ENCODE measurements at places on chromosomes 6 and 20.

GRCh38 chr6:146292506-146292905 is 251.1 kb upstream of the RAB32 start:
- no peak for DNase-seq

DNA sequence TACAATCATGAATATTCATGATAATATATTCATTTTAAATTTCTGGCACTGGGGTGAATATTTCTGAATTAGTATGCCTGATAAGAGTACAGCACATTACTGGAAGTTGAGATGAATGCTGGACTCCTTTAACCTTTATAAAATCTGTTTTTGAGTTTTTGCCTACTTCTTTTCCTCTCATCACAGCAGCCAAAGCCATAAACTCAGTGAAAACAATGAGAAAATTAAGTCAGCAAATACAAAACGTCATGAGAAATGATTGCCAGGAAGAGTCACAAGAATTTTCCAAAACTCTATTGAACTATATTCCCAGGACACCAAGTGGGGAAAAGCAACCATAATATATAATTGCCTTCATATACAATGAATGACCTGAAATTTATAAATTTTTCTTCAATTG is 837.6 kb downstream of the TBC1D32 start:
- DNase-seq: no peak

GRCh38 chr6:157867155-157867559 is 44.1 kb downstream of the SNX9 start:
- DNase-seq: no peak

DNA sequence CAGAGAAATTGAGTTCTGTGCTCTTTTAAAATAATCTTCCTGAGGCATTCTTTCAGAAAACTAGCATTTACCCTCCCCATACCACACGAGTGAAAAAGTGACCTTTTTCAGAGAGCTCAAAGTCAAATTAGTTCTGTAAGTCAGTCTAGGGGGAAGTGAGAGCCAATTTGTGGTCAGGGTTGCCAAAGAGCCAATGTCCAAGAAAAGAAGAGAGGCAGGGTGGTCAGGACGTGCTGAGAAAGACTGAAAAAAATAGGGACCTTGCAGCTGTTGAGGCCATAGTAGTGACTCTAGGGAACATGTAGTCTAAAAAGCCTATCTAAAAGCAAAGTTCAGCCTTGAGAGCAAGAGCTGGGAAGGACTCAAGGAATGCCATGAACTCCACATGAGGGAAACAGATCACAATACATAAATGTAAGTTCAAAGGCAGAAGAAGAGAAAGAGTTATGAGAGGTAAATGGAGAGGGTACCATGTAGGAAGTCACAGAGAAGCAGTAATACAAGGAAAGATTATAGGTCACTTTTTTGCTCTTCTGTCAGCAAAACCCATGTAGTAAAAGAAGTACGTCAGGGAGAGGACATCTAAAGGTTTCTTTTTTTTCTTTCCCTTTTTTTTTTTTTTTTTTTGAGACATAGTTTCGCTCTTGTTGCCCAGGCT is 565.1 kb upstream of the FLRT3 start:
- DNase-seq: peak; percentile 29

DNA sequence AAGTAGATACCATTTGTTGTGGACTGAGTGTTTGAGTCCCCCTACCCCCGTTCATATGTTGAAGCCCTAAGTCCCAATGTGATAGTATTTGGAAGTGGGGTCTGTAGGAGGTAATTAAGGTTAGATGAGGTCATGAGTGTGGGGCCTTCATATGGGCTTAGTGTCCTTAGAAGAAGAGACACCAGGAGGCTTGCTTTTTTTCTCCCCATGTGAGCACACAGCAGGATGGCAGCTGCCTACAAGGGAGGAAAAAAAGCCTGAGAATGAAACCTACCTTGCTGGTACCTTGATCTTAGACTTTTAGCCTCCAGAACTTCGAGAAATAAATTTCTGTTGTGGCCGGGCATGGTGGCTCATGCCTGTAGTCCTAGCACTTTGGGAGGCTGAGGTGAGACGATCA is 67.9 kb upstream of the TULP4 start:
- DNase-seq: no peak

DNA sequence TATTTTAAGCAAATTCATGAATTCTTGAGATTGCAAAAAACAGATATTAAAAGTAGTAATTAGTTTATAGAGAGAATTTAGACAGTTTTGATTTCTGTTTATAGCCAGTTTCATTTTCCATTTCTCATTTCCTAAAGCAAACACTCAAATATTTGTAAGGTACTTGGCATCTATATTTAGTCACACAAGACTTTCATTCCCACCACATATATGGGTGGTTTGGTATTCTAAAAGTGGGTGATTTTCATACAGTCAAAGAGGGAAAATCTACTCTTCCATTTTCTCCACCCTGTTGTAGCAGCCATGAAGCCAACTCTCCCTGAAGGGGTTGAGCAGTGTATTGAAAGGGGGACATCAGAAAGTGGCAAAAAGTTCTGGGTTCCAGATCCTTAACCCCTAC is 181.1 kb upstream of the SUPT3H start:
- DNase-seq: peak; percentile 9

GRCh38 chr6:125742464-125743120 is 6.8 kb upstream of the HEY2 start:
- no peak for DNase-seq

- DNase-seq: no peak
These were observed 292.9 kb downstream of the PHACTR1 start for GRCh38 chr6:13009461-13009860.

DNA sequence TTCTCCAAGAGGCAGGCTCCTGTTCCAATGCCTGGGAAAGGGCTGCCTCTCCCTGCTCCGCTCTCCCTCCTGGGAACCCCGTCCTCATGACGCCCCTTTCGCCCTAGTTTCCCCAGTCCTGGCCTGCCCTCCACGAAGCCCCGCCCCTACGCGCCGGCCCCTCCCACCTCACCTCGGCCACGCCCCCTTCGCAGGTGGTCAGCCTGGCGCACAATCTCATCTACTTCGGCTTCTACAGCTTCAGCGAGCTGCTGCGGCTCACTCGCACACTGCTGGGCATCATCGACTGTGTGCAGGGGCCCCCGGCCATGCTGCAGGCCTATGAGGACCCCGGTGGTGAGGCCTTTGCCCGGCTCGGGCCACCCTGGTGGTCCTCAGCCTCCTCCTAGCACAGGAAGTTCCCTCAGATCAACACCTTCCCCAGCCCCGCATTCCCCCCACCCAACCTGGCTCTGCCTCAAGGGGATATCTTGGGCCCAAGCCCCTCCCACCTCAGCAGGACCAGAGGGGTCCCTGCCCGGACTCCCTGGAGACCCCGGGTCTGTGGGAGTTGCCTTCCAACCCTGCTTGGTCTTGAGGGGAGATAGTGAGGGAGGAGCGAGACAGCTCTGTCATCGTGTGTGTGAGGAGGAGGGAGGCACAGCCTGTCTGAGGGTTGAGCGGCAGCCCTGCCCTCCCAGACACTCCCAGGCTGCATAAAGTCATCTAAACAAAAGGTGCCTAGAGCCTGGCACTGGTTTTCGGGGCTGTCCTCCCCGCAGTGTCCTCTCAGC is 40.3 kb downstream of the UQCC2 start:
- no peak for DNase-seq

DNA sequence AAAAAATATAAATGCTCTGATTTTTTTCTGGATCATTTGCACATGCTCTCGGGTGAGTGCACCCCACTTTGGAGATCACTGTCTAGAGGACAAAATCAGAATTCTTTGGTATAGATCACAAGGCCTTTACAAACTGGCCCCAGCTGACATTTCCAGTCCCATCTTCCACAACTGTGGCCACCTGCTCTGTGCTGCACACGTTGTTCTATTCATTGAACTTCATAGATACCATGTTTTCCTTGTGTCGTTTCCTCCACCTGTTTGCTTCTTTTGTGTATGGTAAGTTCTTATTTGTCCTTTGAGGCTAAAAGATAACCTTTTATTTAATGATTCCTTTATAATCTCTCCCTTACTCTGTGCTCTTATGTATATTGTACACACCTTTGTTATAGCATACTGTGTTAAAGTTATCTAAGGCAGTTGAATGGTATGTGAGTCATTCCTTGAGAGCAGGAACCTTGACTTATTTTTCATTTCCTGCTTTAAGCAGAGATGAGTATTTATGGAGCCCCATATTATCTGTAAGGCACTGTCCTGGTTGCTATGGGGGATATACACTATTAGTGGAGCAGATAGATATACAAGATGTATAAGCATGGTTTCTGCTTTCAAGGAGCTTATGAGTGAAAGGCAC is 12.0 kb upstream of the SLC17A5 start:
- no peak for DNase-seq

- DNase-seq: no peak
These were observed 102.3 kb downstream of the HTR1B start for GRCh38 chr6:77361018-77361417.

- no peak for DNase-seq
These were observed 12.1 kb upstream of the AHCY start for GRCh38 chr20:34315236-34315635.

GRCh38 chr6:111566873-111567517 is 38.7 kb downstream of the TRAF3IP2 start:
- DNase-seq: no peak

DNA sequence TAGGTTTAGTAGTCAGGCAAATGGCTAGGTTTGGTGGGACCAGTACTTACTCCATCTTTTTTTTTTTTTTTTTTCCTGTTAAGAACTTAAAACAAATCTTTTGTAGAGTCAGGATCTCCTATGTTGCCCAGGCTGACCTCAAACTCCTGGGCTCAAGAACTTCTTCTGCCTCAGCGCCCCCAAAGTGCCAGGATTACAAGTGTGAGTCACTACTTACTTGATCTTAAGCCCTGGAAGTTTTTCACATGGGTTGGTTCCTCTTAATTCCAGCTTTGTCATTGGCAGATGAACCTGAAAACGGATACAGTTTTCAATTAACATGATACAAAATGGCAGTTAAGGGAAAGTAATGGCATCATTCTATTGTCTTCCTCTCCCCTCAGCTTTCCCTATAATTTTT is 179.4 kb upstream of the JAG1 start:
- no peak for DNase-seq

DNA sequence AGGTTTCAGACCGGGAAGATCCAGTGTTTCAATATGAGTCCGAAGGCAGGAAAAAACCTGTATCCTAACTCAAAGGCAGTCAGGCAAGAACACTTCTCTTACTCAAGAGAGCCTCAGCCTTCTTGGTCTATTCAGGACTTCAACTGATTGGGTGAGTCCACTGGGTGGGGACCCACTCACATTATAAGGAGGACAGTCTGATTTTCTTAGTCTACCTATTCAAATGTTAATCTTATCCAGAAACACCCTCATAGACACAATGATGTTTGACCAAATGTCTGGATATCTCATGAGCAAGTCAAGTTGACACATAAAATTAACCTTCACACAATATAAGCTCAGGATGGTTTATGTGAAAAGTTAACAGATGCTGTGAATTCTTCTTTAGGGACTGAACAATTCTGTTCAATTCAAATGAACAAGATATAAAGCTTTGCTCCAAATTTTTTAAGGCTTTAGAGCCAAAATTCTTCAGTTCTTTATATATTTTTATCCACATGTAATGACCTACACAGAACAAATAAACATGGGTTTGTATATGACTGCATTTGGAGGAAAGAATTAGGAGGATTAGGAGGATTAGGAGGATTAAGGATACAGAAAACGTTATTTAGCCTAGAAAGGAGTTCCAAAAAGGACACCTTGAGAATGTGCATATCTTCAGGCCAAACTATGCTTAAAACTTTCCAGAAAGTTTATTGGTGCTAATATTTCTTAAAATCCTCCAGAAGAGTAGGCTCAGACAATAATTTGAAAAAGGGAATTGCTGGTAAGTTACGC is 35.3 kb upstream of the LAMA2 start:
- DNase-seq: no peak

DNA sequence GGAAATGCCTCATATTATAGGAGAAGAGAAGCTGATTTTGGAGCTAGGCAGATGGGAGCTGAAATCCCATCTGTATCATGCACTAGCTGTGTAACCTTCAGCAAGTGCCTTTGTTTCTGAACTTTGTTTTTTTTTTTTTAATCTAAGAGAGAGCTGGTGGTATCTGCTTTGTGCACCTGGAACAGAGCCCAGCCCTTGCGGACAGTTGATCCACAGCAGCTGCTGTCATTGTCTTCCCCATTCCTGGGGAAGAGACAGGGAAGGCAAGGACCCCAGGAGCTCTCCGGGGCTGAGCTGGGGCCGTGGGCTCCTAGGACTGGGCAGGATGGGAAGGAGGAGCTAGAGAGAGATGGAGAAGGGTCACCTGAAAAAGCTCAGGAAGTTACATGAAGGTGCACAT is 92.1 kb downstream of the SYNJ2 start:
- DNase-seq: no peak

DNA sequence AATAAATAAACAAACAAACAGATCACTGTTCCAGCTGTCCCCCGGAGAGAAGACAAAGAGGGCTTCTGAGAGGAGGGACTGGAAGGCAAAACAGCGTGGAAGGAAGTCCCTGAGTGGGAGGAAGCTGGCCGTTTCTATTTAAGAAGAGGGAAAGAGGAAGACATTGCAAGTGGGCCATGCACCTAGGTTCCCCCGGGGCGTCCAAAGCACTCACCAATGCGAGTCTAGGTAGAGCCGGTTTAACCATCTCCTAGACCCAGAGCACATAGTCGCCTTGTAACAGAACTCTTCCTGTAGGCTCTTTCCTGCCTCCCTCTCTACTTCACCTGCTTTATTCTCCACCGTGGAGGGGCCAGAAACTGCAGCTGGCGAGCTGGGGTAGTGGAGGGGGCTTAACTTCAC is 158.4 kb downstream of the ZDHHC14 start:
- DNase-seq: no peak

DNA sequence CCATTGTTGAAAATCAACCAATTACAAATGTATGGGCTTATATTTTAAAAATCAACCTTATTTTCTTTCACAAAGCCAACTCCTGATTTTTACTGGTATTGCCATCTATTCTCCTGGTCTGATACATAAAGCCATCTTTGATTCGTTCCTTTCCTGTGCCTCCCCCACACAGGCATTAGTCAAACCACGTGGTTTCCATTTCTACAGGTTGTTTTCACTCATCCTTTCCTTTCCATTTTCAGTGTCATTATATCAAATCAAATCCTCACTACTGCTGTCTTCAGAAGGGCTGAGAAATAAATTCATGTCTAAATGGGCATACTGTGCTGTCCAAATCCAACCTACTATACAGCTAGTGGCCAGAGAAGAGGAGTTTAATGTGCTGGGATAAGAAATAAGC is 281.3 kb downstream of the FOXC1 start:
- DNase-seq: no peak

DNA sequence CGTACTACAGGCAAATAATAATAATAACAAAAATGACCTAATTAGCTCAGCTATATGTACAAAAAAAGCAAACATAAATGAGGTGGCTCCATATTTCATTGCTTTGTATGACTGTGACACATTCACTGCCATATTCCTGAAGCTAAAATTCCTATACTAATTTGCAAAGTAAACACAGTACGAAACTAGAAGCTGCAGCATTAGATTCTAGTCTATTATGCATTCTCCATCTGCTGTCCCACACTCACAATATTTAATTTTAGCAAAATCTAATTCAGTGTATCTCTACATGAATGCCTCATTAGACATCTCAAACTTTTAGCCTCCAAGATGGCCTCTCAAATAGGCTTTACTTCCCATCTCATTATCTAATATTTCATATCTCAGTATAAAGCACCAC is 55.1 kb downstream of the ATG5 start:
- DNase-seq: no peak

Data from GM19239 (cell line).